ENCODE measurements at places on chromosomes 6 and 20. TPM values are rescaled to one million over a fixed set of nuclear protein-coding genes. Genes with fewer than 3 reads are reported as not detected.

The SRMS gene
- not detected for total RNA-seq

The CFB gene
- total RNA-seq = not detected

The HLA-DQB2 gene
- total RNA-seq = 0.31 TPM

The HCRTR2 gene
- not detected for total RNA-seq

The ACTL10 gene
- total RNA-seq = not detected

The SLC22A3 gene
- 0.18 TPM for total RNA-seq

The FAM83C gene
- not detected for total RNA-seq

The RAMACL gene
- 4.9 TPM for total RNA-seq

The SLC22A16 gene
- 0.54 TPM for total RNA-seq

The MDC1 gene
- 51.7 TPM for total RNA-seq

The CALHM4 gene
- total RNA-seq = not detected

The IL17A gene
- total RNA-seq = not detected

The NKX2-2 gene
- total RNA-seq = 0.82 TPM

The LY6G6F gene
- not detected for total RNA-seq

The GPX5 gene
- total RNA-seq = not detected

The MYO6 gene
- total RNA-seq = 135 TPM

The CNR1 gene
- total RNA-seq = 2.0 TPM

The THEMIS gene
- not detected for total RNA-seq

All from endothelial cell (in vitro differentiated cells).